ENCODE measurements at places on chromosomes 2 and 18.

GRCh38 chr2:238690511-238690910 lies 157.4 kb upstream of the TWIST2 start:
- DNase-seq, result no peak

GRCh38 chr18:23701017-23701416 lies 11.8 kb downstream of the LAMA3 start:
- DNase-seq, result no peak

- no peak for DNase-seq
Observed at GRCh38 chr2:108413711-108414095, 35.3 kb upstream of the GCC2 start.

- DNase-seq, result no peak
Observed at GRCh38 chr2:108916122-108916795, 72.8 kb downstream of the EDAR start.

DNA sequence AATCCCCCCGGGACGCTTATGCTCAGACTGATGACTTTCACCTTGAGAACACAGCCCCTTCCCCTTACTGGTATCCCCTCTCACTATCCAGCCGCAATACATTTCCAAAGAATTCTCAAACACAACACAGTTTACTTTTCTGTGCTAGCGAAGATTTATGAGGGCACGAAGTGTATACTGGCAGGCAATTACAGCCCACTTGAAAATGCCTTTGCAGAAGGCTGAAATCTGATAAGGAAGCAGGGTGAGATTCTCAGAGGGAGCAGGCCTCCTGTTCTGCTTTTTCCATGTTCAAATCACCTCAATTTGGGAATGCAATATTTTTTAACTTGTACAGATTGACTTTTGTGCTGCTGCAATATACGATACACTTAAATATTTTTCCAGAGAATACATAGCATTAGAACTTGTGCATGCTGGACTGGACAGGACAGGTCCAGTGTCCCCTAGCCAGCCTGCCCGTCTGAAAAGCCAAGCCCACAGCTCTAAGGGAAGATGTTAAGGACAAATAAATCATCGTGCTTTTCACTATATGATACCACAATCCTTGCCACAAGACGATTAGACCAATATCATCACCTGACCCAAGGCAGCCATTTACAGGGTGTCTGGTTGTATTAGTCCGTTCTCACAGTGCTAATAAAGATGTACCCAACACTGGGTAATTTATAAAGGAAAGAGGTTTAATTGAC lies 262.1 kb downstream of the EPHA4 start:
- DNase-seq, result no peak

- no peak for DNase-seq
Observed at GRCh38 chr2:218387369-218388194, 5.5 kb downstream of the SLC11A1 start.

GRCh38 chr2:240298117-240298790 lies 137.2 kb upstream of the GPC1 start:
- DNase-seq, result no peak

DNA sequence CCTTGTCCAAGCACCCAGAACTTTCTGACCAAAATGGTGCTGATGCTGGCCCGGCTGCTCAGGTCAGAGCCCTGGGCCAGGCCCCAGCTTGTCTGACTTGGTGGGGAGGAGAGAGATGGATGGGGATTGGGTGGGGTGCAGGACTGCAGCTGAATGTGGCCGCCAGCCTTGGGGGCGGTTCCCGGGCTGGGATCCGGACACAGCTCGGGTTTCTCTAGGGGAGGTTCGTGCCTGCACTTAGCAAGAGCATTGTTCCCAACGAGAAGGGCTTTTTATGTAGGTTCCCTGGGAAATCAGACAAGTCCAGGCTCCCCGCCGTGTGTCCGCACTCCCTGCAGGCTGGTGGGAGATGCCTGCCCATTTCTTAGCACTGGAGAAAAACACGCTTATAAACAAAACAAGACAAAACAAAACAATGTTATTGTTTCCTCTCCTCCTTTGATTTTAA lies 50.5 kb upstream of the HS6ST1 start:
- no peak for DNase-seq

DNA sequence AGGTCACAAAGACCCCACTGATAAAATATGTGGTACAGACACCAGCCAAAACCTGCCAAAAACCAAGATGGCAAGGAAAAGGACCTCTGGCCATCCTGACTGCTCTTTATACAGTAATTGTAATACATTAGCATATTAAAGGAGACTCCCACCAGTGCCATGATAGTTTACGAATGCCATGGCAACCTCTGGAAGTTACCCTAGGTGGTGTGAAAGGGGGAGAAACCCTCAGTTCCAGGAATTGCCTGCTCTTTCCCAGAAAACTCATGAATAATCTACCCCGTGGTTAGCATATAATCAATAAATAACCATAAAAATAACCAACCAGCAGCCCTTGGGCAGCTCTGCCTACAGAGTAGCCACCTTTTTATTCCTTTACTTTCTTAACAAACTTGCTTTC lies 129.8 kb upstream of the EPB41L3 start:
- DNase-seq, result no peak

GRCh38 chr2:180960982-180961381 lies 19.4 kb upstream of the UBE2E3 start:
- no peak for DNase-seq

DNA sequence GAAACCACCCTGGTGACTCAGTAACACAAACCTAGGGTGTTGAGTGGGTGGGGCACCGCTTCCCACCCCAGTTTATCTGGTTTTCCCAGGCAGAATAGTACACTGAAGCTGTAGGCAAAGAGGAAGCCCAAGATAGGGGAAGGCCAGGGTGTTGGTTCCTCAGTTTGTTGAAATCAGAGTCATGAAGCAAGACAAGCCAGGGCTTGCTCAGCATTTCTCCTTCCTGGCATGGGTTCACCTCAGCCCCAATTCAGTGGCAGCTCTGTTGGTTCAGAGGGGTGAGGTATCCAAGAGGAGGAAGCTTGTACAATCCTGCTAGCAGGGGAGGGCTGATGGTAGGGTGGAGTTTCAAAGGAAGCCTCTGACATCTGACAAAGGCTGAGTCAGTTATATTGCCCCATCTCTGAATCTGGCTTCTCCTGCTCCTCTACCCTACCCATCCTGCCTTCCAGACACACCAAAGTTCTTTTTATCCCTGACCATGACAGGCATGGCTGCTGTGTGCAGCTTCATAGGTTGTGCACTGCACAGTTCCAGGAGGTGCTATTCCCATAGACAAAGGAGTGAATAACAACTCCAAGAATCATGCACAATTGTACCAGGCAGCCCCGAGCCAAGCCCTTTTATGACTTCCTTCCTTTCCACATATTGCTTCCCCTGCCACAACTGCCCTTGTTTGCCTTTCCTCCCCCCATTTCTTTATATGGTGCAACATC lies 24.9 kb upstream of the RAB10 start:
- DNase-seq, result no peak

- no peak for DNase-seq
Observed at GRCh38 chr2:200373973-200374416, 67.5 kb downstream of the SPATS2L start.

DNA sequence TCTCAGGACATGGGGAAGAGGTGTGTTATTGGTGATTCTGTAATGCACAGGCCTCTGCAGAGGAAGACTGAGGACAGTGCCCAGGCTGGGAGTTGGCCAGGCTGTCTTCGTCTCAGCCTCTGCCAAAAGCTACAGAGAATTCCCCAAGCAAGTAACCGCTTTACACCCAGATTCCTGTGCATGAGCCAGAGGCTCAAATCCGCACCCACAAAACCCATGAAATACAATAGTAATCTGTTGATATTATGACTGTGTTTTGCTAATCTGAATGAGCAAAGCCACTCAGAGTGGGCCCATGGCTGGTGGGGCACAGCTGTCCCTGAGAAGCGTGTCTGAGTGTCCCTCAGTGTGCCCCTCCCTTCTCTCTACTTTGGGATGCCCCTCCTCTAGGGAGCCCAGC lies 149.5 kb upstream of the PXDN start:
- DNase-seq, result no peak

DNA sequence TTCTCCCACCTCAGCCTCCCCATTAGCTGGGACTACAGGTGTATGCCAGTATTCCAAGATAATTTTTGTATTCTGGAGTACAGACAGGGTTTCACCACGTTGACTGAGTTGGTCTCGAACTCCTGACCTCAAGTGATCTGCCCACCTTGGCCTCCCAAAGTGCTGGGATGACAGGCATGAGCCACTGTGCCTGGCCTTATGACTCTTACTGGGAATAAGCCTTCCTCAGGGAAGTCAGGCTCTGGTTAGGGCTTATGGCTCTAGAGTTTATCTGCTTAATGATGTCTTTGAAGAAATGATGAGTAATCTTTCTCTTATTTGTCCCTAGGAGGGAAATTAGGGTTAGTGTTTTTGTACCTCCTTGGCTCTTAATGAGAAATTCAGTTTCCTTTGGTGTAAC lies 187.7 kb downstream of the FAM210A start:
- no peak for DNase-seq

GRCh38 chr18:70553936-70554260 lies 265.1 kb downstream of the SOCS6 start:
- DNase-seq, result no peak

- no peak for DNase-seq
Observed at GRCh38 chr2:192195548-192196418, 1.1 kb upstream of the TMEFF2 start.

Measured in activated CD8-positive, alpha-beta memory T cell treated with anti-CD3 and anti-CD28 coated beads for 1 hour (primary cell).